ENCODE measurements at places on chromosomes 5 and 9.

- DNase-seq = no peak
Measured at GRCh38 chr5:28369418-28369817, 1331.0 kb upstream of the CDH9 start.

DNA sequence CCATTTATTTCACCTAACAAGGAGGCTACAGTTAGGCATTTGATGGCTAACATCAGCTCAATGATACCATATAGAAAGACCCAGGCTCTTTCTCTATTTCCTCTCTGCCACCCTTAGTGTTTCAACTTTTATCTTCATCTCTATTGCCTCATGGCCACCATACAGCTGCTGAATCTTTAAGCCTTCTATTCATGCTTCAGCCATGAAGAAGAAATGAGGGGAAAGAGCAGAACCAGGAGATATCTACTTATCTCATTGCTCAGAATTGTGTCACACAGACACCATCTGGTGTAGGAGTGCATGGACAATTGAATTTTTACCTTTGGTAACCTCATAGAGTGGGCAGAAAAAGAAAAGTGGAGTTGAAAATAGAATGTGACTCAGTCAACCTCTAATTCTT, 6.7 kb downstream of the GAPT start:
- DNase-seq = no peak

DNA sequence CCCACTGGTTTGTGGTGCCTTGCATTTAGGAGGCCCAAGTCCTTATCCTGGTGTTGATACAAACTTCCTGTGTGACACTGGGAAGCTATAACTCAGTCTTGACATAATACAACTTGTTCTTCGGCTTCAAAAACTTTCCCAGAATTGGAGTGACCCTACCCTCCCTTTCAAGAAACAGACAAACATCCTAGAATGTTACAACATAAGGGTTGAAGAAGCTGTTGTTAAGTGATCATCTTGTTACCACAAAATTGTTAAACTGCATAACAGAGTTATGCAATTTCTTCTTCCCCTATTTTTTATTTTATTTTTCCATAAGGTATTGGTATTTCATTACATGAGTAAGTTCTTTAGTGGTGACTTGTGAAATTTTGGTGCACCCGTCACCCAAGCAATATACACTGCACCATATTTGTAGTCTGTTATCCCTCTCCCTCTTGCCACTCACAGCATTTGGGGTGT, 21.3 kb downstream of the TLR4 start:
- peak; percentile 9 for DNase-seq

DNA sequence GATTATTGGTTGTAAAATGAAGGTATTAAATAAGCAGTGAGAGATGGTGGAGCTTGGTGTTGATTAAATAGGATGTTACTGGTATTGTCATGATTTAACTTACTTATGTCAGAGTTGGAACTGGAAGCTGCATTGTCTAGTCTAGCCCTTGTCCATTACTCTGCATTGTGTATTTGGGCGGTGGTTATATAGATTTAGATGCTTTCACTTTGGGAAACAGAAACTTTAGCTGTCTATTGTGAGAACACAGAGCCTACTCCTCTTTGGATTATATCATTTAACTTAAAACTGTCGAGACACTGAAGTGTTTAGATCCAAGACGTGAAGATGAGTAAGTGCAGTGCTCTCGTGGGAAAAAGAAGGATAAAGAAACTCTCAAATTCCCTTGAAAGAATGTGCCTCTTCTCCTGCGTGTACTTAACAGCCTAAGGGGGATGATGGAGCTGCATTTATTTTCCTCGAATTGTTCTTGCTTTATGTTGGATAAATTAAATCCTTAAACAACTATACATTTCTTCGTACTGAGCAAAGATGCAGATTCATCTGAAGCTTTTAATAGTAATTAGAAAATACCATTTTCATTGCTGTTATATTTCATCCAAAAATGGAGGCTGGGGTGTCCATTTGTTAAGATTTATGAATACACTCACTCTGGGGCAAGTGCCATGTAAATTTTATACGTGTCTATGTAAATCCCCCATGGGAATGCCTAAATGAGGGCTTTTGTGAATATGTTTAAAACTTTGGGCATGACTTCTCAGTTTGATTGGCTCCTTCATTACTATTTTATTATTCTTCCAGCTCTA, 21.6 kb downstream of the FBXL7 start:
- DNase-seq = no peak

DNA sequence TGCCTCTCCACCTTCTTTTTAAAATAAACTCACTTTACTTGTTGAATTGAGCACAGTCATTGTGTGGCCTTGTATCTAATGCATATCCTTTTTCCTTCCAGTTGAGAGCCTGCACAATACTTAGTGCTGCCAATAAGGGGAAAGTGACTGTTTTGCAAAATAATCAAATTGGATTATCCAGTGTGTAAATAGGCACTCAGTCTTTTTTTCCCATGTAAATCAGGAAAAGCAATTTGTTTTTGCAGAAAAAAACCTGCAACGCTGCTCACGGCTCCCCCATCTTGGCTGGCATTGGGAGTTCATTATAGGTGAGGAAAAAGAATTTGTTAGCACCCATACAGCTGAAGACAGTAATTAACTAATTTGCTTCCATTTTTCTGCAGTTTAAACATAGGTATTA, 299.9 kb downstream of the CSNK1G3 start:
- DNase-seq = no peak

DNA sequence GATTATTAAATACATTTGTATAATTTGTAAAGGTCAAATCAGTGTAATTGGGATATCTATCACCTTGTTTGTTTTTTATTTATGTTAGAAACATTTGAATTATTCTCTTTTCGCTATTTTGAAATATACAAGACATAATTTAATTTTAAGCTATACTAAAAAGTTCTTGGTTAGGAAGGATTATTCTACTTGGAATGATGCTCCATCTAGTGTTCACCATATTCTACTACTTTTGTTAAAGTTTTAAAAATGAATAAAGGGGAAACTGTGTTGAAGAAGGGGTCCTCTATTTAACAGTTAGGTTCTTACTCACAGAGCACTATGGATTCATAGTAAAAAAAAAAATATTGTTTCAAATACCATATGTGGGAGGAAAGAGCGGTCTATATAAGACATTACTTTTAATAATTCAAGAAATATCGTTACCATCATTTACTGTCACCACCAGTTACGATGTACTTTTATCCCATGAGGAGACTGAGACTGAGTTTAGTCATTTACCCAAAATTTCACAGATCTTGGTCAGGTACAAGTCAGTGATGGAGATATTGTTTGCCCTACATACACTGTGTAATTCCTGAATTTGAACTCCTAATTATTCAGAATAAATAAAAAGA, 6.3 kb upstream of the STOM start:
- peak; percentile 55 for DNase-seq

DNA sequence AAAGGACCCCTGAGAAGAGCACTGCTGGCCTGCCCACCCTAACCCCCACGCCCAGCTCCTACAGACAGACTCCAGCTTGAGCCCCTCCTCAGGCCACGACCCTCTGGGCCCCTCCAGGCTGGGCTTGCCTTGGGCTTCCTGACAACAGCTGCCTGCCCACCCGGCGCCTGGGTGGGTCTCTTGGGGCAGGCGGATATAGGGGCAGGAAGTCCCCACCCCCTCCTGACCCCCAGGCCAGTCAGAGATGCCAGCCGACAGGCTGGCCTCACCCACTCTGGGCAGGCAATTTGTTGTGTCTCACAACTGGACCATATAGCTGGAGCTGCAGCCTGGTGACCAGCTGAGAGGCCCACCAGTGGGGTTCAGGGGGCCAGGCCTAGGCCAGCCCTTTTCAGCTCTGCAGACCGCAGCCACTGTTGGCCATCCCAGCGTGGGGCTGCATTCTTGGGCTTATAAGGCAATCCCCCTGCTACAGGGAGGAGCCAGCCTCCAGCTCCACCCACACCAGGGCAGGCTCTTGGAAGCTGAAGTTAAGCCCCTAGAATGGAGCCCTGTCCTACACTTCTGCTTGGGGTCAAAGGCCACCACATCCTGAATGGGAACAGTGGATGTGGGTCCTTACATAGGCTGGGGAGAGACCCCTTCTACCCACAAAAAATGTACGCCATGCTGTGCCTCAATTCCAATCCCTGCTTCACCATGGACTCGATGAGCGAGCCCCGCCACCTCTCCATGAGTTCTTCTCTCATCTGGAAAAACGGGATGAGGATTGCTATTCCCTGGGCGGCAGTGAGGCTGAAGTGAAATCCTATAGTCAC, 2.0 kb downstream of the PDLIM7 start:
- no peak for DNase-seq

- DNase-seq = no peak
Measured at GRCh38 chr5:97418462-97418861, 235.4 kb upstream of the RIOK2 start.

- no peak for DNase-seq
Measured at GRCh38 chr9:5632540-5632939, 3.6 kb downstream of the RIC1 start.

- DNase-seq = peak; percentile 3
Measured at GRCh38 chr5:148910686-148911361, 84.4 kb downstream of the ADRB2 start.

- DNase-seq = no peak
Measured at GRCh38 chr5:125026867-125027731, 280.7 kb upstream of the ZNF608 start.

DNA sequence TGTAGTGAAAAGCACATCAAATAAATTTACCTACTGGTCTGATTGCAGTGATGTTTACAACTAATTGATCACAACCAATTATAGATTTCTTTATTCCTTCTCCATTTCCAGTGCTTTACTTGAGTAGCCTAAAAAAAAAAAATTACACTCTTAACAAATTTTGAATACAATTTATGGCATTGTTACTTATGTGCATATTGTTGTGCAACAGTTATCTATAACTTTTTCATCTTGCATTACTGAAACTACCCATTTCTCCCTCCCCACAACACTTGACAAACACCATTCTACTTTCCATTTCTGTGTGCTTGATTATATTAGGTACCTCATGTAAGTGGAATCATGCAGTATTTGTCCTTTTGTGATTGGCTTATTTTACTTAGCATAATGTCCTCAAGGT, 12.3 kb downstream of the RMI1 start:
- DNase-seq = no peak

DNA sequence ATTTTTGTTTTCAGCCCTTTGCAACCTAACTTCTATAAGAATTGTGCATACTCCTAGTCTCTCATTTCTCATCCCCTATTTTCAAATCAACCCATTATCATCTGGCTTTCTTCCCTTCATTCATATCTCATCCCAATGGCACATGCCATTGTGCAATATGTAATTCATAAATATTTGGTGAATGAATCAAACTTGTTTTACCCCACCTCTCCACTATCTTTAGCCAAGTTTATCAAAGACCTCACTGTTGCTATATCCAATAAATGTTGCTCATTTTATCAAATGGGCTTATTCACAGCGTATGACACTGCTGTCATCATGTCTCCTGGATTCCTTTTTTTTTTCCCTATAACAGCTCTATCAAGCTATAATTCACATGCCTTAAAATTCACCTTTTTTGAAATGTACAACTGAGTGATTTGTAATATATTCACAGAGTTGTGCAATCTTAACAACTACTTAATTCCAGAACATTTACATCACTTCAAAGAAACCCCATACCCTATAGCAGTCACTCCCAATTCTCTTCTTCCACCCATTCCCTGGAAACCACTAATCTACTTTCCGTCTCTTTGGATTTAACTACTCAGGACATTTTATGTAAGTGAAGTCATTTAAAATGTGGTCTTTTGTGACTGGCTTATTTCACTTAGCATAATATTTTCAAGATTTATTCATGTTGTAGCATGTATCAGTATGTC, 214.4 kb upstream of the PAPPA start:
- no peak for DNase-seq

- DNase-seq = no peak
Measured at GRCh38 chr5:59798862-59799667, 94.5 kb downstream of the PDE4D start.

GRCh38 chr5:154782812-154783592, 27.8 kb downstream of the LARP1 start:
- DNase-seq = no peak

- peak; percentile 7 for DNase-seq
Measured at GRCh38 chr5:67350618-67351201, 154.1 kb upstream of the CD180 start.

DNA sequence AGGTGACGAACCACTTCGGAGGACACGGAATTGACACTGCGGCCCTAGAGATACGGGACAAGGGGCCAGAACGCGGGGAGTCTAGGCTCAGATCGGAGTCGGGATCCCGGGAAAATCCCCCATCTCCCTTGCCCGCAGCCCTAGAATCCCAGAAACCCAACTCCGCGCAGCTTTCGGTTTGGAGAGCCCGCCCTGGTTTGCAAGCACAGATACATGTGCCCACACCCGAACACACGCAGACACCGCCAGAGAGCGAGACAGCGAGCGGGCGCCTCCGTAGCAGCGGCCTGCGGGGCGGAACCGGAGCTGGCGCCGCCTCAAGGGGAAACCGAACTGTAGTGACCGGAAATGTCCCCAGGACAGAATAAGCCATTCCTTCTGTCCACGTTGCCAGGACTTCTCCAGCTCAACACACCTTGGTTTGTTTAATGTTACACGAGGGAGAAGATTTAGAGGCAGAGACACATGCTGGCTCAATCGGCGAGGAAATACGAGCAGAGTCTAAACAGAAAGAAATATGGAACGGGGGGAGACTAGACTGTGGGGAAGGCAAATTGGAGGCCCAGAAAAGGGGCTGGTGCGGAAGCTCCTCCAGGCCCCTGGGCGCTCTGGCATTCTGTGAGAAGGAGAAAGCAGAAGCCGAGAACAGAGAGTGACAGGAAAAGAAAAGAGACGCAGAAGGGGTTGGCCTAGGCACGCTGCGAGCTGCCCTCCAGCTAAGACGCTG, 2.9 kb upstream of the PAX5 start:
- peak; percentile 47 for DNase-seq

DNA sequence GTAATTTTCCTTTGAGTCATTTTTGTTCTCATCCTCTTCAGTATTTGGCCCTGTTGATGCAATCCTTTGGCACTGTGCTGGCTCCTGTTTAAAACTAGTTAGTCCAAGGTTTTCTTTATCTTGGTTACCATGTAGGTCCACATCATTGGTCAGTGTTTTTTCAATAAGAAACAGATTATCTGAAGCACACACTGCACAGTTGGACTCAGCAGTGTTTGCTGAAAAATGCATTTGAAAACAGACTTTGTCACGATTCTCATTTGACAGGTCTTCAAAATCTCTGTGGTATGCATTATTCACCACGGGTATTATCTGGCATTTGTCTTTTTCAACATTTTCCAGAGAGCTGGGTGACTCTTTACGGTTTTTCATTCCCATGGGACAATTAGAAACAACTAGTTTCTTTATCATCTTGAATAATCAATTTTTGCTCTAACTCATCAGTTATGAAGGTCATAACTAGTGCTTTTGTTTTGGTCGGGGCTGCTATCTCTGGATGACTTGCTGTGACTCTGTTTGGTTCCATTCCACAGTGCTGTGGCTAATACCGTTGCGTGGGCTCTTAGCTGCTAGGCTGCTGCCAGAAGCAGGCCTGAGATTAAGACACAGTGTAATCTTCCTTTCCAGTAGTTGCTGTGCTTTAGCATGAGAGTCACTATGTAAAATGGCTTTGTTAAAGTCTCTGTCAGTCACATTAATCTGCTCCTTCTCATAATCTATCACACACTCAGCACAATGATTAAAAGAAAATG, 36.2 kb downstream of the NUDT12 start:
- no peak for DNase-seq
